ENCODE measurements at places on chromosomes 12 and 14. TPM values are rescaled to one million over a fixed set of nuclear protein-coding genes. Genes with fewer than 3 reads are reported as not detected.

Gene HOXC10
- total RNA-seq: not detected

Gene LIN7A
- 42.9 TPM for total RNA-seq

Gene KCNC2
- not detected for total RNA-seq

Gene PAN2
- total RNA-seq: 71.1 TPM

Gene MDGA2
- 0.42 TPM for total RNA-seq

Gene A2M
- not detected for total RNA-seq

Gene GNS
- total RNA-seq: 127 TPM

Gene CKAP4
- 94.6 TPM for total RNA-seq

Gene FOXG1
- total RNA-seq: not detected

Gene OVCH1
- 0.02 TPM for total RNA-seq

Gene GPR68
- not detected for total RNA-seq

Gene DCN
- total RNA-seq: 1.8 TPM

All from NCI-H460 (cell line).